Naive thymus-derived CD4-positive, alpha-beta T cell (primary cell): ENCODE measurements at places on chromosomes 2 and 18.
A peak's percentile ranks its signal among the peaks of the same experiment; 100 is the strongest.

- DNase-seq = no peak
Measured at GRCh38 chr2:3598912-3599854, 4.3 kb downstream of the COLEC11 start.

GRCh38 chr2:100606726-100607343, 44.0 kb downstream of the PDCL3 start:
- peak; percentile 49 for DNase-seq

DNA sequence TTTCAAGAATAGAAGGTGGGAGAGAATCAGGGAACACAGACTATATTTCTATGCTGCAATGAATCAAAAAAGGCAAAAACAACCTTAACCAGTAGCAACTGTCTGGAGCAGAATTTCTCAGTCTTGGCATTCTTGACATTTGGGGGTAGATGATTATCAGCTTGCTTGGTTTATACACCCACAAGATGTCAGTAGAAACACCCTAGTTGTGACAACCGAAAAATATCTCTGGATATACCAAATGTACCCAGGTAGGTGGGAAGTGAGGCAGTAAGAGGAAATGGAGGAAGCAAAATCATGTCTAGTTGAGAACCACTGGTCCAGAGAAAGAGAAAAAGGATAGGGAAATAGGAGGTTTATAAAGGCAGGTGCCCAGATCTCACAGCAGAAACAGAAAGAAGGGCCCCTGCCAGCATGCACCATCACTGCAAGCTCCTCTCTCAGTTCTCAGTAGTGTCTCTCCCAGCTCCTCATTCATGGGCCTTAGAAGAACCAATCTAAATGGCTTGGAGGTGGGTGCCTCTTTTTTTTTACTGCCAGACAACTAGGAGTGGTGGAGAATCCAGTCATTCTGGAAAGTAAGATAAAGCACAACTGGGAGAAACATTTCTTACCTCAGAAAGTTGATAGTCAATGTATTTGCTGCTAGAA, 50.4 kb downstream of the MBD2 start:
- no peak for DNase-seq

- DNase-seq = no peak
Measured at GRCh38 chr2:25207078-25207545, 38.7 kb upstream of the POMC start.

- peak; percentile 56 for DNase-seq
Measured at GRCh38 chr2:231925303-231926179, 655 bp downstream of the NPPC start.

GRCh38 chr2:186543561-186544131, 46.2 kb upstream of the ITGAV start:
- no peak for DNase-seq

DNA sequence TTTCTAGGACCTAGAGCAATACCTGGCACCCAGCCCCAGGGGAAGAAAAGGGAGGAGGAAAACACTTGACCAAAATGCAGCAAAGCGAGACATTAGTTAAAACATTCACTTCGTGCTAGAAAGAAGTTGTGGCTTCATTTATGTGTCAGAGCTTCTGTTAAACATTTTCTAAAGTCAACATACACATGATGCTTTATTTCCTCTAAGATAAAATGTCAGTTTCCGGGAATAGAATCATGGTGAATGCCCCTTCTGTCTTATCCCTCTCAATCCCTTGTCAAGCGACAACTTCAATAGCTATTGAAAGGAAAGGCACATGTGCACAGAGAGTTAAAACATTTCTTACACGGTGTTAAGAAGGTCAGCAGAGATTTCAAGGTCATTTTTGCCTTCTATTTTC, 404.6 kb upstream of the CWC22 start:
- no peak for DNase-seq

DNA sequence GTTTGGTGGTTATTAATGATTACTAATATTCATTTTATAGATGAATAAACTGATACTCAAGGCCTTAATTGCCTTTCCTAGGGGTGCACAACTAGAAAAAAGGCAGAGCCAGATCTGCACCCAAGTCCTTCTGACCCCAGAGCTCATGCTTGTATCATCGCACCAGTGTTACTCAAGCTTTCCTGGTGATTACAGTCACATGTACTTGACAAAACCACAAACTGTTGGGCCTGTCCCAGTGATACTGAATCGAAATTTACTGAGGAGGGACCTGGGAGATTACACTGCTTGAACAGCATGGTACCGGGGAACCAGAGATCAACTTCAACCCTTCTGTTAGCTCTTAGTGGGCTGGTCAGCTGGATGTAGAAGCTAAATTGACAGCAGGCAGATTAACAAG, 33.7 kb downstream of the FASTKD2 start:
- DNase-seq = no peak

GRCh38 chr2:64260817-64261216, 116.6 kb upstream of the PELI1 start:
- DNase-seq = peak; percentile 31

- no peak for DNase-seq
Measured at GRCh38 chr2:143451642-143452281, 322.5 kb downstream of the ARHGAP15 start.

DNA sequence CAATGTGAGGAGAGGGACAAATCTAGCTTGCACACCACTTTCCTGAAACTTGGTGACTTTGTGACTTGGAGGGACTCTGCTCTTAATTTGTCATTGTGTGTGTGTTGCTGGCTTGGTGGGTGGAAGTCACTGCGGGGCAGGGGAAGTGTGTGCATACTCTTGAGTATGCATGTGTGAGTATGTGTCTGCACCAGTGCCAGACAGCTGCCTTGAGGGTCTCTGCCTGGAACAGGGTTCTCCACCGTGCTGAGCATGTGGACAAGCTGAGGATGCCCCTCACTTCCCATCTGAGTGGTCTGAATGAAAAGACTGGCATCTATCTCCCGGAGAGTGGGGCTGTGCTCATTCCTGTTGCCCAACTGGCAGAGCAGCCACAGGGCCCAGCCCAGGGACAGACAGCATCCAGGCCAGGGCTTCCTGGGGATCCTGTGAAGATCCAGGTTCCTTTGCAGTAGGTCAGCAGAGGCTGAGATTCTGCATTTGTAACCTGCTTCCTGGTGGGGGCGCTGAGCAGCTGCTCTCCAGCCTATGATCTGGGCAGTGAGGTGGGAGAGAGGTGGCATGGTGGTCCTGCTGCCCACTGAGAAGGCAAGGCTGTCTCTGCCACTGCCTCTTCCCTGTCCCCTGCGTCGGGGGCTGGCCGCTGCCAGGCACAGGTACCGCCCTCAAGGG, 138.9 kb upstream of the HAAO start:
- no peak for DNase-seq

DNA sequence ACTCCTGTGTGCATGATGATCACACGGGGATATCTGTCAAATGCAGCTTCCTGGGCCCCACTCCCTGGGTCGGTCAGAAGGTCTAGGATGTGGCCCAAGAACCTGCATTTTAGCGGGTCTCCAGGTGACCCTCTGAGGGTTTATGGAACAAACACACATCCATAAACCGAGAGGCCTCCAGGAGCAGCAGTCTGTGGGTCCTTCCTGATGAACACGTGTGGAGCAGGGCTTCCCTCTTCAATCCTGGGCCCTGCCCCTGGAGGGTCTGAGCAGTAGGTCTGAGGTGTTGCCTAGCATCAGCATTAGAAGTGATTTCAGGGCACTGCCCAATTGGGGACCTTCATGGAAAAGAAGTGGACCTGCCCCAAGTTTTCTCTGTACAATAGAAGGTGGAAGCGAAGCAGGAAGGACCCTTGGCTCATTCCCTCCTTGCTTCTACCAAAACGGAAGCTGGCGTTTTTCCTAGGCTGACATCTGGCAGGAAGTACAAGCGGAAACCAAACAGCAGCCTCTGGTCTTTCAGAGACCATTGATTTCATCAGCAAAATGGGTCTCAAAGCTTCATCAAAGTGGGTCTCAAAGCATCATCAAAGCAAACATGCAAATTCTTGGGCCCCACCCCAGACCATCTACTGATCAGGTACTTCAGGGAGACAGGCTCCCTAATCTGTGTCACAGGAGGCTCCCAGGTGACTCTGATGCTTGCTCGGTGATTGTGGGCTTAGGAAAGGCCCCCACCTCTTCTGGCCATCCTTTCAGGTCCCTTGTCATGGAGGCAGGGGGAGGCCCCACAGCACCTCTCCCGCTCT, 30.7 kb downstream of the INO80C start:
- DNase-seq = no peak

DNA sequence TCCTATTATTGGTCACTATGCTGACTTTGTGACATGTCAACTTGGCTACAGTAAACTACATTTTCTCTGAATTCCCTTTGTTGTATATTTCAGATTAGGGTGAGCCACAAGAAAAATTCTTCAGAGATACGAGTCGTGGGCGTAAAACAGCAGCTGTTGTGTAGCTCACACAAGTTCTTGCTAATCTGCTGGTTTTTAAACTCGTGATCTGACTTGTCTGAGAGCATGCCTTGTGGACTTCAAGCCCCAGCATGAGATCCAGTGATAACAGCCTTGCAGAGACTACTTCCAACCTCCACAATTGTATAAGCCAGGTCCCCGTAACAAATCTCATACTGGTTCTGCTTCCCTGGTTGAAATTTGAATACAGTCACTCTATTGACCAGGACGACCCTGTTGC, 259.8 kb upstream of the LYPD1 start:
- DNase-seq = no peak

DNA sequence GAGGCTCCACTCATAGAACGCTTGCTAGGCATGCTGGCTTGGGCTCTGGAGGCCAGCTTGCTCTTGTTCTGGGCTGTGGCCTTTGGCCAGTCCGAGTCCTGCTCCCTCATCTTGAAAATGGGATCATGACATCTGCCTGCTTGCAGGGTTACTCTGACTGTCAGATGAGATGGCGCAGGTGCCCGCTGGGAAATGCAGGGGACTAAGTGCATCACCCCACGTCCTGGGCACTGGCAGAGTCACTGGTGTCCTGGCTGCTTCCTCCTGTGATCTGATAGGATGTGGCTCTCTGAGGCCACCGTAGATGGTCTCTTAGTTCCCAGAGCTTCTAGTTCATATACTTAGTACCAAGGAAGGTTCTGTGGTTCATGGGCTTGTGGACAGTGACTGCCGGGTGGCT, 18.5 kb downstream of the LDLRAD4 start:
- no peak for DNase-seq

DNA sequence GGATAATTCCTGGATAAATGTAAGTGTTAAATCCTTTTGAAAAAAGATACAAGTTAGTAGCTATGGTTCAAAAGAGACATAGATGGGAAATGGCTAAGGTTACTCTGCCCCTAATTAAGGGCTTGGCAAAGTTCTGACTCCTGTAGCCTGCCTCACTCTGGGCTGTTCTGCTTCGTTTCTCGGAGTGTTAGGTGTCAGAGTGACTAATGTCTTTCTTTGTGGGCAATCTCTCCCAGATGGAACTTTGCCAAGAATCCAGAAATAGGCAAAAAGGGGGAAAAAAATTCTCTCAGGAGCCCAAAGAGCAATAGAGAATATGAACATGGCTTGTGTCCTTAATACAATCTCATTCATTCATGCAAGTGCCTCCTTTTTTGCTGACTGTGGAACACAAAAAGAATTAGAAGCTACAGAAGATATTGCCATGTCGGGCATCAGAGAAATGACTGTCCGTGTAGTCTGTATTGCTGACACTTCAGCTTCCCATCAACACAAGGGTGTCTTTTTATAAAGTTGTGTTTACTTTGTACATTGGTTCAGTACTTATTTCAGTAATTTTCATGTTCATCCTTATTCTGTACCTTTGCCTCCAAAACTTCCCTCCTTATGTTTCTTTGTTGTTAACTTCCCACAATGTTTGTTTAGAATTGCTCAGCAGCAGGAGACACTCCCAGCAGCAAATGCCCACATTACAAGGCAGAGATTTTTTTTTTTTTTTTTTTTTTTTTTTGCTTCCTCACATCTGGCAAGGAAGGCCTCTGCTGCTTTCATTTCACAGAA, 134.0 kb downstream of the FTCDNL1 start:
- no peak for DNase-seq

- no peak for DNase-seq
Measured at GRCh38 chr2:11326677-11327211, 17.7 kb downstream of the ROCK2 start.

- DNase-seq = no peak
Measured at GRCh38 chr2:74188018-74188601, 9.4 kb upstream of the MOB1A start.

DNA sequence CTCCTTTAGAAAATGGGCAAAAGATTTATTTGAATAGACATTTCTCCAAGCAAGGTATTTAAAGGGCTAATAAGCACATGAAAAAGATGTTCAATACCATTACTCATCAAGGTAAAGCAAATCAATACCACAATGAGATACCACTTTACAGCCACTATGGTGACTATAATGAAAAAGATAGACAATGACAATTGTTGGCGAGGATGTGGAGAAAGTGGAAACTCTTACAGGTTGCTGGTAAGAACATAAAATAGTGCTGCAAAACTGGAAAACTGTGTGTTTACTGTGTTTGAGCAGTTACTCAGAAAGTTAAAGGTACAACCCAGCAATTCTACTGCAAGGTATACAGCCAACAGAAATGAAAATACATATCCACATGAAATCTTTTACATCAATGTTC, 31.9 kb upstream of the RNU4ATAC start:
- no peak for DNase-seq

- DNase-seq = no peak
Measured at GRCh38 chr2:217934321-217935131, 68.3 kb downstream of the TNS1 start.

GRCh38 chr2:43890855-43891254, 52.1 kb downstream of the ABCG8 start:
- DNase-seq = no peak

DNA sequence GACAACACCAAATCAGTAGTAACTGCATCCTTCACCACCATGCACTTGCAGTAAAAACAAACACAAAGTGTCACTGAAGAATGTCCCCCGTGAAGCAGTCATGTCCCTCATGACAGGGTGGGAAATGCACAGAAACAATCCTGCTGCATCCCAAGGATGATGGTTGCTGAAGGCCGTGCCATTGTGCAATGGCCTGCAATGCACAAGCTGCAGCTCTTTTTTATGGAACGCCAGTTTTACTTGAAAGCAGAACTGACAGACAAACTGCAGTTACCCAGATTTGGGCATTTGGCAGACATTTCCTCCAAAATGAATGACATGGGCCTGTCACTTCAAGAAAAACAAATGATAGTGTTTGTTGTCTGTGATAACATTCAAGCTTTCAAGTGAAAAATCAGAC, 2.4 kb upstream of the CHST10 start:
- DNase-seq = no peak

DNA sequence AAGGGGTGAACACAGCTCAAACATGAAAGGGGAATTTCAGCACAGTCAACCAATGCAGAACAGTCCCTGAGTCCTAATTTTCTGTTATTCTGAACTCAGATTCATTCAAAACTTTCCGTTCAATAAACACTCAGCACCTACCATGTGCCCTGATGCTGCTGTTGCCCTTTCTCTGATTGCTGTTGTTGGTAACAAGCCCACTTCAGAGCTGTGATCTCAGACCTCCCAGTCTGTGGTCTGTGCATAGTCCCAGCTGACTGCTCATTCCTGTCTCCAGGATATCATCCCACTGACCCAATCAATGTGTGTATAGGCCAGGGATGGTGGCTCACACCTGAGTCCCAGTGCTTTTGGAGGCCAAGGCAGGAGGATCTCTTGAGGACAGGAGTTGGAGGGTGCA, 82.7 kb upstream of the SLC35G4 start:
- DNase-seq = no peak
